ENCODE measurements at places on chromosomes 6 and 20.

- no peak for DNase-seq
Observed at GRCh38 chr6:156026486-156027247, 571.0 kb upstream of the NOX3 start.

DNA sequence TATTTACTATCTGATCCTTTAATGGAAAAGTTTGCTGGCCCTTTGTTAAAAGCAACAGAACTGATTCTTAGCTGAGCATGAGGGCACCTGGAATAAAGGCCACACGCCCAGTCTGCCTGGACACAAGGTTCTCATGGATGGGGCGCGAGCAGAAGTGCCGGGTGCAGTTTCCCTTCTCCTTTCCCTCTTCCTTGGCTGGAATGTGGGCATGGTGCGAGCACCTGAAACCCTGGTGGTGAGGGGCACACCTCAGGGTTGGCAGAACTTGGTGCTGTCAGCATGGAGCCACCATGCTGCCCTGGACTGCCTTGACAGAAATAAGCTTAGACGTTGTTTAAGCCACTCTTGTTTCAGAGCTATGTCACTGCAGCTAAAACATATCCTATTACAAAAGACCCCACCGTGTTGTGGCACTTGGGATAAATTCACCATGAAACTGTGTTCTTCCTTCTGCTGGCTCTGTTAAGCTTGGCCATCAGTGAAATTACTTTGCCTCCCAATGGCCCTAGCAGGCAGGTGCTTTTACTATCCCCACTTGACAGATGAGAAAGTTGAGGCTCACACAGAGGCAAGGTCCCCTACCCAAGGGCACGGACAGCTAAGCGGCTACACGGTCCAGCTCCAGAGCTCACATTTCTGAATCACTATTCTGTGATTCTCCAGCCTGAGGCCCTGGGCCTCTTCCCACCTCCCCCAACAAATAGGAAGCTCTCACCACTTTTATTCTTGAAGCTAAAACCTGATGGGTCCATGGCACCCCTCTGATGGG, 115.9 kb downstream of the PREX1 start:
- no peak for DNase-seq

DNA sequence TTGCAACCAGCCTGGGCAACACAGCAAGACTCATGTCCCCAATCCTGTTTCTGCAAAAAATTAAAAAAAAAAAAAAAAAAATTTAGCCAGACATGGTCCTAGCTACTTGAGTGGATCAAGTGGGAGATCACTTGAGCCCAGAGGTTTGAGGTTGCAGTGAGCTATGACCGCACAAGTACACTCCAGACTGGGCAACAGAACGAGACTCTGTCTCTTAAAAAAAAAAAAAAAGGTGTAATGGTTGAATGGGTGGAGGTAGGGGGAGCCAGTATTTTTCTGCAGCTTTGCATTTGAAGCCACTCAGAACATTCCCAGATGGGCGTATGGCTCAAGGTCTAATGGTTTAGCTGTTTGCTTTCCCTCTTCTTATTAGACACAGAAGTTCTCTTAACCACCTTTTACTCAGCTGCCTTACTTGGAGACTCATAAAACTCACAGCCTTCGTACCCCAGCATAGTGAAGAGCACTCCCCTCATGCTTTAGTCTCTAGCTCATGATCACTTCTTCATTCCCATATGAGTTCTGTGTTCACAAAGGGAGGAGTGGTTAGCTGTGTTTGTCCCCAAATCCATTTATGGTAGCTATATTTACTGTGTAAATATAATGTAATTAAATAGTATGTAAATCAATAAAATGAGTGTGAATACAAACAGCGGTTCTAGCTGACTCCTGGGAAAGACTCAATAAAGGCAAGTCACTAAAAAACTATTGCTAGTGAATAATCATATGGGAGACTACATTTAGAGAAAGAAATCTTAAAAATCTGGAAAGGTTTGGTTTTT, 9.0 kb downstream of the FKBP1A start:
- no peak for DNase-seq

GRCh38 chr6:91435630-91436029, 848.8 kb upstream of the MAP3K7 start:
- peak; percentile 53 for DNase-seq

DNA sequence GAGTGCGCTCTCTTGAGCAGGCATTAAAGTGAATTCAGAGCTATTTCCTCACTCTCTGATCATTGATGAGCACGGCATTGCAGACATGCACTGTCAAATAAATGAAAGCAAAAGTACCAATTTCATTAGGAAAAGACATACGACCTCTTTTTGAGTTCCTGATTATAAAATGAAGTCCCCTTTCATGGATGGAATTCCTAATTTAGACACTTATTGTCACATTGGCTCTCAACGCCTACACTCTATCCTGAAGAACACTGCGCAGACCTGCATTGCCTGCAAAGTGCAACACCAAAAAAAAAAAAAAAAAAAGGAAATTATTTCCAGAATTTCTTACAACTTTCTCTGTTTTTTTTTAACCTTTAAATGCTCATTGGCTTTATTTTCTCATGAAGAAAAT, 1.6 kb downstream of the ADGRB3 start:
- DNase-seq: no peak

GRCh38 chr20:17641520-17641964, 40.5 kb downstream of the RRBP1 start:
- DNase-seq: no peak

- DNase-seq: no peak
Observed at GRCh38 chr6:150534553-150534952, 65.1 kb upstream of the PLEKHG1 start.

- DNase-seq: no peak
Observed at GRCh38 chr6:7604506-7604905, 14.5 kb downstream of the SNRNP48 start.

DNA sequence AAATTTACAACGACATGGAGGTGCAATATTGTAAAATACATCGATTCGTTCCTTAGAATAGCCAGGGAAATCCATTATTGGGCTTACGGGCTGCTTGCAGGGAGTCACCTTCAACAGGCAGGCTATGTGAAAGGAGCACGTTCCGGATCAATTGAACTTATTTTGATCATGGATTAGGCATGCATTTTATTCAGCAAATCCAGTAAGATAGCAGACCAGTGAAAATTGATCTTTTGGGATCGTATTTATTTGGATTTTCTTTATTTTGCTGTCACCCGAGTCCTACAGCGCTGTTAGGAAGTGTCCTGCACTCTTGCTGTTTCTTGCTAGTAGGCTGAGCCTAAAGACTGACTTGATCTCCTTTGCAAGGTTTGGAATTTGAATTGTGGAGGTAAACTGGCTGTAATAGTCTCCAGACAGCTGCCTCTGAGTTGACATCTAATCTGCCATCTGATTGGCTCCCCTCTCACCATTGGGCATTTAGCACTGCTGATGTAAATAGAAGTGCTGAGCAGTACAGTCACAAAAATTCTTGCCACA, 3.0 kb downstream of the ARID1B start:
- peak; percentile 91 for DNase-seq

- no peak for DNase-seq
Observed at GRCh38 chr6:81575442-81575841, 177.0 kb downstream of the TENT5A start.

GRCh38 chr6:25750906-25751305, 3.6 kb upstream of the SLC17A4 start:
- DNase-seq: no peak
